ENCODE measurements at places on chromosomes 13 and 19.

DNA sequence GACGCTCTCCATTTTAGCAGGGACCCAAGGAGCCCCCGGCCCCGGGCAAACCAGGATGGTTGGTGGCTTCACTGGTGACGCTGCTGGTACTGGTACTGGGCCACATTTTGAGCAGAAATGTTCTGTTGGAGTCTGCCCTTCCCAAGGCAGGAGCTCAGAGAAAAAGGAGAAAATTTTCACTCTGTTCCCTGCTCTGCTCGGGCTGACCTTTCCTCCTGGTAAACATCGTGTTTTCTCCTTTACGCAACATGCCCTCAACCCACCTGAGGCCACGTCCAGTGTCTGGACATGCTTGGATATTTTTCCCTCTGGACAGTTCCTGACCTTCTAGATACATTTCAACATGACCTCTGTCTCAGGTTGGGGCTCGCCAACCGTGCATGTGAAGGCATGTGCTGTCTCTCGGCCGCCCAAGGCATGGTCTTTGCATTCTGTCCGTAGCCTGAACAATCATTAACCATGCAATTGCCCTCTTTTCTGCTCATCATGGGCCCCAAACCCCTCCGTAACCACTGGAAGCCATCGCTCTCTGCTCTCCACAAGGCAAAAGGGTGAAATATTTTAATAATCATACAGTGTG, 115.2 kb upstream of the PEG3 start:
- no peak for DNase-seq

DNA sequence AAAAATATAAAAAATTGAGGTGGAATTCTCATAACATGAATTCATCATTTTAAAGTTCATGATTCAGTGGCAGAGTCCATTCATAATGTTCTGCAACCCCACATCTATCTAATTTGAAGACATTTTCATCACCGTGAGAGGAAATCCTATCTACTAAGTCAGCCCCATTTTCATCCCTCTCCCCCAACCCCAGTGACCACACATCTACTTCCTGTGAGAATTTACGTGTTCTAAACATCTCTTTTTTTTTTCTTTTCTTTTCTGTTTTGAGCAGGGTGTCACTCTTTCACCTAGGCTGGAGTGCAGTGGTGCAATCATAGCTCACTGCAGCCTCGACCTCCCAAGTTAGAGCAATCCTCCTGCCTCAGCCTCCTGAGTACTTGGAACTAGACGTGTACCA, 17.5 kb downstream of the ATCAY start:
- no peak for DNase-seq

GRCh38 chr13:105719859-105720258, 815.6 kb downstream of the EFNB2 start:
- no peak for DNase-seq

DNA sequence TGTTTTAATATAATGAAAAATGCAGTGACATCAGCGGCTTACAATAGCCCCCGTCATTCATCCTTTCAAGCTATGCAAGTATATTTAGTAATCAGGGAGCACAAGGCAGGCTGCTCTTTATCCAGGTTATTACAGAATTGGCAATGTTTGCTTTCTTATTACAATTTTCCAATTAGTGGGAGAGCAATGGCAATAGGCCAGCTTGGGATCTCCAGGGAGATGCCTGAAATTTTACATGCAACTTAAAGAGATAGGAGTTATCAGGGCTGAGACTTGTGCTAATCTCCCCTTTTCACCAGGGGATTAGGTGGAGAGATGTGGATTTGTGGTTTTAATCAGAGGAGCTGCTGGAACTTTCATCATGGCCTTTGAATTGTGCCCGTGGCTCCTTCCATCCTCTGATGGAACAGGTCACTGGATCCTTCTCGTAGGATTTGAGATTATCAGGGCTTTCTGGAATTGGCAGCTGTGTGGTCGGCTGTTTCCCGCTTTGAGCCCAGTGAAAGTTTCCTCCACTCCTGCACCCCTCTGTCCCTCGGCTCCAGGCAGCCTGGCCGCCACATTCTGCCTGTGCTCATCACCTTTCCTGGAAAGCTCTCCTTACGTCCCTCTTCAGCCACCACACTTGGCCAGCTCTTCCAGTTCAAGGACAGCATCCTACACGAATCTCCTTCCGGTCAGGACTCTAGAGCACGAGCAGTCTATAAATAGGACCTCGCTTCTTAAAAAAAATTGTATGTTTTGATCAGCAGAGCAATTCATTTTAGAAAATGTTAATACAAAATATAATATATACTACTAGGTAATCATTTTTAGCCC, 47.0 kb downstream of the CBY2 start:
- no peak for DNase-seq

GRCh38 chr19:49331616-49332055, 3.6 kb upstream of the CD37 start:
- DNase-seq: peak; percentile 71

GRCh38 chr13:100392709-100393630, 195.6 kb downstream of the GGACT start:
- peak; percentile 75 for DNase-seq

DNA sequence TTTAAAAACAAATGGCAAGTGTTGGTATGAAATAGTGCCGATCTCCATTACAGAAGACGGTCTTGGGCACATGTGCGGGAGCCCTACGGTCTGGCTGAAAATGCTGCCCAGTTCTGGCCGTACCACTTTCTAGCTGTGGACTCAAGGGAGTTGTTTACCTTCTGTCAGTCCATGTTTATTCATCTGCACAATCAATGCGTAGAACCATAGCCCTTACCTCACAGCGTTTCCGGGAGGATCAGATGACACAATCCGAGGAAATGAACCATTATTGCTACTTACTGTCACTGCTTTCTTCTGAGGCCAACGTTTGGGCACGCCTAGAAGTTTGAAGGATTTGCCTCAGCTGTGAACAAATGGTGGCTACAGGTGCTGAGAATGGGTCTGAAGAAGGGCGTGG, 31.2 kb downstream of the GADD45B start:
- no peak for DNase-seq

GRCh38 chr13:50527612-50528509, 315.6 kb downstream of the DLEU7 start:
- DNase-seq: peak; percentile 7

DNA sequence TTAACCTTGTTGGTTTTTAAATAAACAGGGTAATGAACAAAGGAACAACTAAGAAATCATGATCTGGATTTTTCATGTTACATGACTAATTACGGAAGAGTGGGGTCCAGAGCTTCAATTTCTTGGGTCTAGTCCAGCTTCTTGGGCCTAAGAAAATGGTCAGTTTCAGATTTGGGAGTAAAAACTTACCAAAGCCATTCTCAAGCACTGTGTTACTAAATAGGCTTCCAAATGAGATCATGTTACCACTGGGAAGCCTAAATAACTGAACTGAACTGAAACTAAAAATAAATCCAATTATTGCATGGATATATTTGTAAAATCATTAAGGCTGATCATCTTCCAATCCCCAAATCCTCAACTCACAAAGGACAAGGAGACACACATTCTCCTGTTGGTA, 13.9 kb downstream of the TBC1D4 start:
- DNase-seq: no peak

- no peak for DNase-seq
Measured at GRCh38 chr13:76620036-76620435, 266.2 kb downstream of the KCTD12 start.

Data from stimulated activated CD4-positive, alpha-beta T cell treated with anti-CD3 and anti-CD28 coated beads, Interleukin-4, amount 100 ng/mL, for 24 hours (primary cell).